Smooth muscle cell of the brain vasculature (primary cell): ENCODE measurements at places on chromosomes 13 and 19.

DNA sequence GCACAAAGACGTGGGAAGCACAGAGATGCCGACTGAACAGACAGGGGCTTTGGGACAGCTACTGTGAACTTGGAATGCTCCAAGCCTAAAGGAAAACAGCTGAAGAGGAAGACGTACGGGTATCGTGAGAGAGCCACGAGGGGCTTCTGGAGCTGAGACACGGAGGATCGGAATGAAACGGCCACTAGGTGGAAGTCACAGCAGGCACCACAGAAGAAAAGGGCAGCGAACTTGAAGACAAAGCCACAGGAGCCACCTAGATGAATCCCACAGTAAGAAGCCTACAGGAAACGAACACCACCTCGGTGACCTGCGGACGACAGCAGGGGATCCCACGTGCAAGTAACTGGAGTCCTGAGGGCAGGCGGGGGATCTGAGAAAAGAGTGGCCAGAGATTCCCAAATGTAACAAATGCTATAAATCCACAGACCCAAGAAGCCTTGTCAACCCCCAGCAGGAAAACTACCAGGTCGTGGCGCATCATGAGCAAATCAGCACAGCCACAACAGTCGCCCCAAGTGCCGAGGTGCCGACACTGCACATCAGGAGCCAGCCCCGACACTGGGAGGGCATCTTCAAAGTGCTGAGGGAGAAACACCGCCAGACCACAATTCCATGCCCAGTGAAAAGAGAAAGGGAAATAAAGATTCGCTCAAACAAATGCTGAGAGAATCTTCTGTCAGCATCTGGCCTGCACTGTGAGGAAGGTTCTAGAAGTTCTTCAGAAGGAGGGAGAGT, 39.3 kb upstream of the ISYNA1 start:
- no peak for DNase-seq

DNA sequence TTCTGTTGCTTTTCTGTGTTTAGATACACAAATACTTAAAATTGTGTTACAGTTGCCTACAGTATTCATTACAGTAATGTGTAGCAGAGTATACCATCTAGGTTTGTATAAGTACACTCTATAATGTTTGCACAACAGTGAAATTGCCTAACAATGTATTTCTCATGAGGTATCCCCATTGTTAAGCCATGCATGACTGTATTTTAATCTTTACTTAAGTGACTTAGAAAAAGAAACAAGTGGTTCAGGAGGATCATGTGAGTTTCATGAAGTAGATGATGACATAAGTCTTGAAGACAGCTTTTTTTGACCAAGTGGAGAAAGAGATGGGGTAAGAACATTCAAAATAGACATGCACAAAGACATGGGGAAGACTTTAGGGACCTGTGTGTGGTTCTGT, 8.4 kb upstream of the KCTD4 start:
- no peak for DNase-seq

DNA sequence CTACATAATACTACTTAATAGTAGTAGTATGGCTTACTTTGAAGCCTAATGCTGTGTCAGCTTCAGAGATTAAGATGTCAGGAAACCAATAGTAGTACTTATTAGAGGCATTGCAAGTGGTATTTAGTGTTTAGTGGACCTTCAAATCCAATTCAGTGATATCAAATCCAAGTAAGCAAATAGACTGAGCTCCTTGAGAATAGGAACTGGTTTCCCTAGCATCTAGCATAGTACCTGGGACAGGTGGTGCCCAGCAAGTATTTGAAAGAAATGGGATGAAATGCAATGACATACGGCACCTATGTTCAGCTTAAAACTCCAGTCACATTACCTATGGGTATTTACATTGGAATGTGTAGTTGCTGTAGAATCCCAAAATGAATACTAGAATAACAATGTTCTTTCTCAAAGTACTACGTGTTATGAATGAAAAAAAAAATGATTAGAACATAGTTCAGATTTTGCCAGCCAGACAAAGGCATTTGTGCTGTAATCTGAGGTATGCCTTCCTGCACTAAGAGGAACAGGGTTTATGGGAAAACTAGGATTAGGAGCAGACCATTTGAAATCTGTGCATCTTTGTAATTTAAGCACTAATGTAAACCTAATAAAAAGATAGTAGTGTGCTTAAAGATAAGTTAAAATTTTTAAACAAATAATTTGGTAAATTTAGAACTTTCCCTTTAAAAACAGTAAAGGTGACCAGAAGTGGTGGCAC, 17.1 kb downstream of the LSM14A start:
- DNase-seq, result no peak

DNA sequence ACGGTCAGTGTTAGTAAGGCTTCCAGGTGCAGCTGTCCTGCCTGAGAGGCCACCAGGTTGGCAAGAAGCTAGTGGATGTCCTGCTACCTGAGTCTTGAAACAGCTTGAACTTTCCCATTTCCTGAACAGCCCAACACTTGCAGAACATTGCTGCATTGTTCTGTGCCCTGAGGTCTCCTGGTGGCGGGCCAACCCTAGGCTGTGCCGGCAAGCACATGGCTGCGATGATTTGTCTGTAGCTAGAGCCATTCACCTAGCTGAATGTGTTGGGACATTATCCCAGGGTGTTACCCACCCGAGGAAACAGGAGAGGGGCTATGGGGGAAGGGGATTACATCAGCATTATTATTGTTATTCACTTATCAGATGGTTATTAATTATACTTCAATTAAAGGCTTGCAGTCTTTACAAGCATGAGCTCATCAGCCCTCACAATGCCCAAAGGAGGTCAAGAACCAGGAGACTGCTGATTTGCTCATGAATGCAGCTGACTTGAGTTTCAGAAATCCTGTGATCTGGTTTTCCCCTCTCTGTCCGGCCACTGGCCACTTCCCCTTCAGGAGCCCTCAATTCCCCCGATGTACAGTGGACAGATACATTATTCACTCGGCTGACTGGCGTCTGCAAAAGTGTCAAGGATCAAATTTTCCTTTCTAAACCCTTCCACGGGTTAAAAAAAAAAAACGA, 187.6 kb upstream of the TSC22D1 start:
- DNase-seq, result no peak

GRCh38 chr13:40283666-40284065, 382.8 kb downstream of the FOXO1 start:
- no peak for DNase-seq

GRCh38 chr19:43589678-43590077, 6.3 kb downstream of the IRGQ start:
- DNase-seq, result no peak

GRCh38 chr13:35014606-35015213, 72.6 kb downstream of the NBEA start:
- no peak for DNase-seq

GRCh38 chr13:48925001-48925400, 50.7 kb upstream of the FNDC3A start:
- DNase-seq, result no peak

GRCh38 chr13:77779552-77780272, 82.2 kb downstream of the SLAIN1 start:
- DNase-seq, result peak; percentile 28

DNA sequence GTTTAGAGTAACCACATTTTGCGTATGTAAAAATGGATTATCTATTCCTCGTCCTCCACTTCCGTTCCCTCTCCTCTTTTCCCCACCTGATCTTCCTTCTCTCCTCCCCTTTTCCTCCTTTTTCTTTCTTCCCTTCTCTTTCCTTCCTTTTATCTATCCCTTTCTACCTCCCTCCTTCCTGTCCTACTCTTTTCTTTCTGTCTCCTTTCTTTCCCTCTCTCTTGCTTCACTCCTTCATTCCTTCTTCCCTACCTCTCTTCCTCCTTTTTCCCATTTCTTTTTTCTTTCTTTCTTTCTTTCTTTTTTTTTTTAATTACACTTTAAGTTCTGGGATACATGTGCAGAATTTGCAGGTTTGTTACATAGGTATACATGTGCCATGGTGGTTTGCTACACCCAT, 688.4 kb upstream of the GPC6 start:
- DNase-seq, result no peak

GRCh38 chr13:37216331-37216730, 110.9 kb upstream of the CSNK1A1L start:
- DNase-seq, result no peak

DNA sequence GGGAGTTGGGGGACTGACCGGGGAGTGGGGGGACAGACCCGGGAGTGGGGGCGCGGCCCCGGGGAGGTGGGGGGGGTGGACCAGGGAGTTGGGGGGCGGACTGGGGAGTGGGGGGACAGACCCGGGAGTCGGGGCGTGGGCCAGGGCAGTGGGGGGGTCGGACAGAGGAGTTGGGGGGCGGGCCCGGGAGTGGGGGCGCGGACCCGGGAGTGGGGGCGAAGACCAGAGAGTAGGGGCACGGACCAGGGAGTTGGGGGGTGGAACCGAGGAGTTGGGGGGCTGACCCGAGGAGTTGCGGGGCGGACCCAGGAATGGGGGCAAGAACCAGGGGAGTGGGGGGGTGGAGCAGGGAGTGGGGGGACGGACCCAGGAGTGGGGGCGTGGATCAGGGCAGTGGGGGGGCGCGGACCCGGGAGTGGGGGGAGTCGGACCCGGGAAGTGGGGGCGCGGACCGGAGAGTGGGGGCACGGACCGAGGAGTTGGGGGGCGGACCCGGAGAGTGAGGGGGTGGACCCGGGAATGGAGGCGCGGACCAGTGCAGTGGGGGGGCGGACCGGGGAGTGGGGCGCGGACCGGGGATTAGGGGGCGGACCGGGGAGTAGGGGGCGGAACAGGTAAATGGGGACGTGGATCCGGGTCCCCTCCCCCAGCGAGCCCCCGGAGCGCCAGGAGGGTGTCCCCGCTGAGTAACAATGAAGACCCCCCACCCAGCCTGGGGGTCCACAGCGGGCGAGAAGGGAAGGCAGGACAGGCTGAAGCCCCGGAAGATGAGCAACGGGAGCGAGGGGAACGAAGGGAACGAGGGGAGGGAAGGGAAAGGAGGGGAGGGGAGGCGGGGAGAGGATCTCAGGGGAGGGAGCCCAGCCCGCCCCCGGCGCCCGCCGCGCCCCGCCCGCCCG, 589 bp downstream of the R3HDM4 start:
- DNase-seq, result no peak

DNA sequence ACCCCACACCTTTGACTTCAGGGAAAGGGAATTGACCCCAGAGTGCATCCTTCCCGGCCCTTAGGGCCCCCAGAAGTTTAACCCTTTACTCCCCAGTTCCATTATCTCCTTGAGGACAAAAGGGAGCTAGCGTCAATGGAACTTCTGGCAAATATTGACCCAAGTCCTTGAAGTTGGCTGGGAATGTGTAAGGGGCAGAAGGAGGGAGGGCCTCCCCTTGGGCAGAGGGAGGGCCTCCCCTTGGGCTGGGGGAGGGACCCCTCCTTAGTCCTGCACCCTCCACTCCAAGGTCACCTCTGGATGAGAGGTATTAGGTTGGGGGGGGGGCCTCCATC, 3.0 kb upstream of the TMEM59L start:
- no peak for DNase-seq

DNA sequence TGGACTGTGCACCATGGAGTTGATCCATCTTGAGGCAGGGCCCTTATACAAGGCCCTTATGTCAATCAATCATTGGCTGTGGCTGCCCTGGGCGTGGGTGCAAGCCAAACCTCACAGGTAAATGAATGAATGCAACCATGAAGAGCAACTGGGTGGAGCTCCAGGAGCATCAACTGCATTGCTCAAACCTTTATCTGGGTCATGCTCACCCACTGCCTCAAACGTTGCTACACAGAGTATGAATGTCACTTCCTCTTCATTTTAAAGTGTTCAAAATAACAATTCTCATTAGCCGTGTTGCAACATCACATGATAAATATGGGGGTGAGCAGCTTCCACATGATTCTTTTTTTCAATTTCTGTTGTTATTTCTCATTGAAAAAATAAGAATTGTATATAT, 6.4 kb upstream of the ZNF333 start:
- DNase-seq, result no peak

- DNase-seq, result no peak
Observed at GRCh38 chr19:56974556-56975207, 134.2 kb upstream of the PEG3 start.

- DNase-seq, result no peak
Observed at GRCh38 chr13:113613789-113614379, 29.3 kb downstream of the TFDP1 start.

- no peak for DNase-seq
Observed at GRCh38 chr19:24033963-24034342, 53.0 kb upstream of the ZNF254 start.

DNA sequence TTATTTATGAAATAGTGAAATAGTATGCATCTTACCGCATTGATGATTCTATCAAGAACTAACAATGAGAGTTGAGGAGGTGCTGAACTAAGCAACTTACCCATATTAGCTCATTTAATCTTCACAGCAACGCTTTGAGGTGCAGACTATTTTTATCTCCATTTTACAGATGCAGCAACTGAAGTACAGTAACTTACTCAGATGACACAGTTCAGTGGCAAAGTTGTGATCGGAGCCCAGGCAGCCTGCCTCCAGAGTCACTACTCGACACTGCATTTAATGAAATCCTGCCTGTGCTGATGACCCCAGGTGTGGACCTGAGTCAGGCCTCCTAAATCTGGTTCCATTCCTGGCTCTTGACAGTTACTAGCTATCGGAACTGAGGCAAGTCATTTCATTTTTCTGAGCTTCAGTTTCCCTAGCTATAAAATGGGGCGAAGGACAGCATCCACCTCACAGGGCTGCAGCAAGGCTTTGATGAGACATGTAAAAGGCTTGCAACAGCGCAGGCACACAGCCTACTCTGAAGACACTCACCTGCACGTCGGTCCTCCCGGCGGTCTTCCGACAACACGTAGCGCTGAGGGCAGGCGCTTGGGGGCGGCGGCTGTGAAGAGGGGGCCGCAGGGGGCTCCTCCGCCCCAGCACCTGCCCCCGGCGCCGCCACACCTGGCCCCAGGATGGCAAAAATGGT, 1.5 kb downstream of the MYPOP start:
- DNase-seq, result no peak

DNA sequence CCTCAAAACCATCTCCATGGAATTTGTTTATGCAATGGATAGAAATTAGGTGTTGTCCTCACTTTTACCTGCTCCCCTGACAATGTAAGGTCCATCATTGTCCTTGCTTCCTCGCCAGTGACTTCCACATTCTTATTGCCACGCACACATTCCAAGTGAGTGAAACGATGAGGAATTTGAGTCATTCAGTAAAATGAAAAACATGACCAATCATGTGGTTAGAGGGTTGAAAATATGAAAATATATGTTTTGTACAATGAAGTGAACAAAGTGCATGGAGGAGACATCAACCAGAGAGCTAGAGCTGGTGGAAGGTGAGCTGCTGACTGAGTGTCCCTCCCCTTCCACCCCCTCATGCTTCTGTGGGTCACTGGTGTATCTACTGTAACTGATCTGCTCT, 91.7 kb downstream of the ATP8A2 start:
- DNase-seq, result no peak

GRCh38 chr19:46631481-46631880, 4.5 kb downstream of the GNG8 start:
- no peak for DNase-seq

GRCh38 chr13:59000770-59001169, 1163.0 kb downstream of the DIAPH3 start:
- DNase-seq, result no peak

GRCh38 chr19:49929121-49929610, at the start of the genes ATF5 and NUP62:
Gene ATF5 (plus strand): TSS chr19:49929205. CDS start chr19:49930851, 1,646 bp downstream.
Gene NUP62 (minus strand): TSS chr19:49929504. CDS start chr19:49909807, 19,697 bp downstream.
- DNase-seq, result peak; percentile 65

DNA sequence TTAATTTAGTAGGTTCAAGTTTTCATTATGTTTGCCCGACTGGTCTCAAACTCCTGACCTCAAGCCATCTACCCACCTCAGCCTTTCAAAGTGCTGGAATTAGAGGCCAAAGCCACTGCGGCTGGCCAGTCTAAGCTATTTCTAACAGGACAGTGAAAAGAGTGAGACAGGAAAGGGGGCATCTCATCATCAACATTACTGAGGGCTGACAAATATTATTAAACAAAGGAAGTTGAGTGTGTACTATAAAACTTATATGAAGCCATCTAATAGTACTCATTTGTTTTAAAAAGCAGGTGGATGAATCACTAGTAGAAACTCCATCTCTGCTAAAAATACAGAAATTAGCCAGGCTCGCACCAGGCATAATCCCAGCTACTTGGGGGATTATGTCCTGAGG, 24.3 kb downstream of the ZNF611 start:
- no peak for DNase-seq
